ENCODE measurements at places on chromosomes 7 and 10.

DNA sequence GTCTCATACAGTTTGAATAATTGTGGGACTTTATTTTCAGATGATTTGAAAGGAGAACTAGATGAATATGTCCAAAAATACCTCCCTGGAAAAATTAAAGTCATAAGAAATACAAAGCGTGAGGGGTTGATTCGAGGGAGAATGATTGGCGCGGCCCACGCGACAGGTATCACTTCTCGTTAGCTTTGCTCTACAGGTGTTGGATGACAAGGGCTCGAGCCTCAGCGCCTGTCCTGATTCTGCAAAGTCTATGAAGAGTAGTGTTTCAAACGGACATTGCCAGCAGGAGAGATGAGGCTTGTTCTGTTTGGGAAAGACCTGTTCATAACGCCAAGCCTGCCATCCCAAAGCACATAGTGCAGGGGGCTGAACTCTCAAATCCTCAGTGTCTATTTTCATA, 79.7 kb downstream of the GALNT11 start:
- no peak for DNase-seq

DNA sequence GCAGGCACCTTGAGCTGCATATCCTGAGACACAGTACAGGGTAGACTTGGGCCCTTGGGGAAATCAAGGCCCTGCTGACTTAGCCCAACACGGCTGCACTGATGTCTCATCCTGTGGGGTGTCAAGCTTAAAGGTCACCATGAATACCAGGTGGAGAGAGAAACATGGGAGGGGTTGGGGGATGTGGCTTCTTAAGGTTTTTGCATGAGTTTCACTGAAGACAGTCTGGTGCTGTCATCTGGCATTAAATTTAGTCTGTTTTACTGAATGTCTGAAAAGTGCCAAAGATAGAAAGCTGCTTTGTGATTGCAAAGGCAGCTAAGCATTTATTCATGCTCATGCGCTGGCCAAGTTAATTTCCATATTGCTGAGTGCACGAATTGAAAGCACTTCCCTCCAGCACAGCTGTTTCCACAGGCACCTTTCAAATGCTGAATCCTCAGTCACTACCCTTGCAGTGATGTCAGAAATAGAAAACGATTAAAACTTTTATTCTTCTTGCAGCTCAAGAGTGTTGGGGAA, 102.1 kb downstream of the OSBPL3 start:
- peak; percentile 26 for DNase-seq

DNA sequence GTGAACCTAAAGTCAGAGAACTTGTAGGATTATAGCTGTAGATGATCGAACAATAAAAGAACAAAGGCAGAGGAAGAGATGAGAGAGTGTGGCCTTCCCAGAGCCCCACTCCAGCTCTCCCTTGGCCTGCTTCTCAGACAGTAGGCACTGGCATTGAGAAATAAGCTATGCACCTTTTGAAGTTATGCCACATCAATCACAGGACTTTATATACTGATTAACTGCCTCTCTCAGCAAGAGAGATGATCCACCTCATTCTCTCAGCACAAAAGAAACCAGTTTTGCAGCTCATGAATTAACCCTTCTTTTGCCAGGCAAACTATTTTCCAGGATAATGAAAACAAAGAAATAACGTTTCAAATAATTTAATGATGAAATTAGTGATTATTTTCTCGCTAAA, 22.0 kb upstream of the CTTNBP2 start:
- DNase-seq = no peak

DNA sequence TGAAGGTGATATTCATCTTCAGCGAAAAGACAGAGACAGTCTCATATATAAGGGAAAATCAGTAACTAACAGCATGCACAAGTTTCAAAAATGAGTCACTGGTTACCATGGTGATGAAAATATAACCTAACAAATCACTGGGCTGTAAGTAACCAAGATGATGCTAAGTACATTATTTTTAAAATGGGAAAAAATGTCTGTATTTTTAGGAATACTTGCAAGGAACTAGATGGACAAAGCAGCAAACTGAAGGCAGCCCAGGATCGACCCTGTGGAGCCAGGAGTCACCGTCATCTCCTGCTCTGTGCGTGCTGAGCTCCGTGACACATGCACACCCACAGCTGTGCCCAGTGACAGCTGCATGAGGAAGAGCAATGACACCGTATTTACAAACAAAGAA, 137.3 kb downstream of the ELMO1 start:
- no peak for DNase-seq

- DNase-seq = no peak
These were observed 24.4 kb downstream of the CACNA2D1 start for GRCh38 chr7:82419200-82419599.
